Liver (tissue), 10 donors: ENCODE measurements at places on chromosomes 7 and 10.

GRCh38 chr7:155009570-155010157 lies 6.7 kb upstream of the PAXIP1 start:
- DNase-seq, result no peak

DNA sequence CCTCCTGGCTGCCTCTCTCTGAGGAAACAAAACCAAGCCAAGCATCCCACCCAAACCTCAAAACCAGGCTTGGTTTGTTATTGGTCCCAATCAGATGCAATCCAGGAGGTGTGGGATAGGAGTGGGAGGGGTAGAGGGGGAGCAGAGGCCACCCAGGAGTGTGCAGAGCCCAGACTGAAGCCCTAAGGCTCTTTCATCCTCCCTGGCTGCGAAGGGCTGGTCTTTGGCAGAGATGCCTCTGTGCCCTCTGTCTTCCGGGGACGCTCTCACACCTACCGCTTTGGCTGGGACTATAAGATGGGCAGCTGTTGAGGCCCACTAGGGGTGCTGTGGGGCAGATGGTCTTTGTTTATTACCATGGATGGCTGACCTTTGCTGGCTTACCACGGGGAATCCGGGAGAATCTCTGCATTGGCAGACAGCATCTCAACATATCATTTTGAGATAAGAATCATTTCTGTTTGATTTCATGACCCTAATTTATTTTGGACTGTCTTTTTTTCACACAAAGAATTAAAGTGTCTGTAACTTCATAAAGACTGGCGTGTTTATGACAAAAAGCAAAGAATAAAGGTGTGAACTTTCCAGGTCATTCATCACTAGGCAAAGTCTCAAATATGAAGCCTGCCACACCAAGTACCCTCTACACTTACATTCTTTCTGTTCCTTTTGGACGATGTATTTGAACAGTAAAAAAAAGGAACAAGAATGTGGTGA lies 6.5 kb upstream of the DENND2A start:
- DNase-seq, result no peak

DNA sequence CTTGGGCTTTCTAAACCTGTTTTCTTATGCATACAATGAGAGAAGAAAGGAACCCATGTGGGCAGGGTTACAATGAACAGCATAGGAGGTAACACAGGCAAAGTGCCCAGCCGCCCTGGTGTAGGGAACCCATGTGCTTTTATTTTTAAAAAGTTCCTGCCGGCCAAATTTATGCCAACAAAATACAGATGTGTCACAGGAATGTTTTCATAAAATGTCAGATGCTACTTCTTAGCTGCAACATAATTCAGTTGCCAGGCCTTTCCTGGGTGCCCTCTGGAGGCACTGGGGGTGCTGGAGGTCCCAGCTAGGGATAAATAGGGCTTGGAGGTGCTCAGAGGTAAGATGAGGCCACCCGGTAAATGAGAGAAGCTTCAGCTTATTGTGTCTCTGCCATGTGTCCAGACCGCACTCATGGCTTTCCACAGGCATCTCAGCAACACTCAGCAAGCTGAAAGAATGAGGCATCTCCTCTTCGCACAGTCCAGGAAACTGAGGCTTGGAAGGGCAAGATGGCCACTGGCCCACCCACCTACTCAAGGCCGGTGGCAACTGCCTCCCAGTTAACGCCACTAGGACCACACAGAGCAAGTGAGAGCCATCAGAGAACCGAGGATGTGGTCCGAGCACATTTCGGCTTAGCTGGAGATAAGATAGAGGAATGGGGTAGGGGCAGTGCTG lies 58.3 kb downstream of the CPXM2 start:
- DNase-seq, result no peak

DNA sequence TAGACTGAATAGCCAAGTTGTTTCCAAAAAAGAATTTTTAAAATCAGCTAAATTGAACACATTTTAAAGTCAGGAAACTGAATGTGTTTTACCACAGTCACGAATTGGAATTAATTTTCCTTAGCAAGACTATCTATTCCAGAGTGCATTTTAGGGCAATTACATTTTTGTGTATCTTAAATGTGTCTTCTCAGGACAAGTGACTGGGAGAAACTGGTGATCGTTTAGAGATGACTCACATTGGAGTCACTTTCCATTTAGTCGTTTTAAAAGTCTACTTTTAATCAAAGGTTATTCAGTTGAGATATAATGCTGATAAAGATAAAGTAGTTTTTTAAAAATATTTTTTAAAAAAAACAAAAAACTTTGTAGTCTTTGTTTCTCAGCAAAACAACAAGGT lies 191.7 kb upstream of the SLC26A5 start:
- DNase-seq, result no peak

DNA sequence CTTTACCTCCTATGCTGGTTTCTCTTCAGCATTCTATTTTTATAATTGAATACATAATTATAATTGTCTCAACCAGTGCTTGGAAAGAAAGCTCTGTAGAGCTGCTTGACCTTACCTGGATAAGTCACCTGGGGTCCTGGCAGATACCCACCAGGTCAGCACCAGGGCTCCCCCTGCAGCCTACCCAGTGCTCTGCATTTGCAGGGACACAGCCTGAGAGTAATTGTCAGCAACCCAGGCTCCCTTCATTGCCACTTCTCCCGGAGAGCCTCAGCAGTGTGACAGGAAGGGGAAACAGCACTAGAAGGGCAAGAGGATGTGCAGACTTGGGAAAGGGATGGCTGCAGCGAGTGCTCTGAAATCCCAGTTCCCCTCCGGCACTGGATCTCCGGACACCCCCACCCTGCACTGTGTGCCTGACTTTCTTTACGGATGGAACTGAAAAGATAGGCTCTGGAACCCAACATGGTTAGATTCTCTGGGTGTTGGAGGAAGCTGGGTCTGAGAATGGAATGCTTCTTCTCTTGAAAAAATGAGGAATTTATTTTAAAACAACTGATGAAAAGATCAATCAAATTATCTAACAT lies 11.4 kb upstream of the PAX4 start:
- peak; percentile 61 for DNase-seq

- no peak for DNase-seq
Observed at GRCh38 chr10:59838085-59838789, 68.1 kb downstream of the CCDC6 start.
